ENCODE measurements at places on chromosomes 5 and 9.

DNA sequence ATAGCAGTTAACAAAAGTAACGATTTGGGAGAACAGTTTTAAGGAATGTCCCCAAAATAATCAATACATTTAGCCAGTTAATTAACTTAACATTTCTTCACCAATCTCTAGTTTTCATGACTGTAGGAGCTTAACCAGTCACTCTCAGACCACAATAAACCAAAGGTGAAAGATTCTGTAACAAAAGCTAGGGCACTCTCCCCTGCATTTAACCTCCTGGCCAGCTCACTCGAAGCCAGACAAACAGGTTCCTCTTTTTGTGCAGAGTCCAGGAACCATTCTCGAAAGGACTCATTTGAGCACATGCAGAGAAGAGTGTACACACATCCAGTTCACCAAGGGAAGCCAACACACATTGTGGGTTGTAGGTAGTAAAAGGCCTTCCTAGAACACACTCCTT, 6.5 kb downstream of the IL7R start:
- no peak for DNase-seq

DNA sequence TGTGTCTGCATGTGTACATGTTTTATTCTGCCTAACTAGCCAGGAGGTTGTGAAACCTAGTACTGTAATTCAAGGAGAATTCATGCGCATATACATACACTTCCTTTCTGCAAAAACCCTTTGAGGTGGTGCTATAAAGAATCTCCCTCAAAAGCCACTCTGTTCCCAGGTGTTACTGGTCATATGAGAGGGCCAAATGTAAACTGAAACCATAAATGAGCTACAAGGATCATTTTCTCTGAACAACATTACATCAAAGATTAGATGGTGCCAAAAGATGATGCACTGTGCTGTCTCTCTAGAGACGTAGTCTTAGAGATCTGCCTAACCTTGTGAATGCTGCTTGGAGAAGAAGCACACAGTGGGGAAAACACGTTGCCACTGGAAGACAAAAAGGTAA, 15.7 kb downstream of the NREP start:
- no peak for DNase-seq

- DNase-seq, result no peak
These were observed 218.1 kb upstream of the WWC1 start for GRCh38 chr5:168073311-168073710.

GRCh38 chr5:6350277-6351090, 27.9 kb downstream of the MED10 start:
- DNase-seq, result no peak

DNA sequence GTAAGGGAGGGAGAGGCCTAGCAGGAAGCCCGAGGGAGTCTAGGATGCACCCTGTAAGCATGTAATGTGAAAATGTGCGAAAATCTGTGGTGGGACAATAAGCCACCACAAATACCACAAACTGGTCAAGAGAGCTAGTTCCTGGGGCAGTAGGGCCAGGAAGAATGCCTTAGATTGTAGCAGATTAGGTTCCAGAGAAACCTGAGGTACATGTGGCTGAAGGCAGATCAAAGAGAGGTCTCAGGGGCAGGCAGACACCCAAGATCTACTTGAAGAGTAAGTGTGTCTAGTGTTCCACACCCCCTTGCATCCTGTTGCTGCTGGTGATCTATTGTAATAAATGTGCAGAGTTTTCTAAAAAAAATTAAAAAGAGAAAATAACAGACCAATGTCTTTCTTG, 1677.3 kb upstream of the CDH6 start:
- DNase-seq, result no peak

- DNase-seq, result no peak
These were observed 13.0 kb downstream of the SERINC5 start for GRCh38 chr5:80242849-80243248.

GRCh38 chr9:107942856-107943255, 453.3 kb upstream of the KLF4 start:
- no peak for DNase-seq

GRCh38 chr9:121741228-121741918, 89.9 kb downstream of the DAB2IP start:
- no peak for DNase-seq

DNA sequence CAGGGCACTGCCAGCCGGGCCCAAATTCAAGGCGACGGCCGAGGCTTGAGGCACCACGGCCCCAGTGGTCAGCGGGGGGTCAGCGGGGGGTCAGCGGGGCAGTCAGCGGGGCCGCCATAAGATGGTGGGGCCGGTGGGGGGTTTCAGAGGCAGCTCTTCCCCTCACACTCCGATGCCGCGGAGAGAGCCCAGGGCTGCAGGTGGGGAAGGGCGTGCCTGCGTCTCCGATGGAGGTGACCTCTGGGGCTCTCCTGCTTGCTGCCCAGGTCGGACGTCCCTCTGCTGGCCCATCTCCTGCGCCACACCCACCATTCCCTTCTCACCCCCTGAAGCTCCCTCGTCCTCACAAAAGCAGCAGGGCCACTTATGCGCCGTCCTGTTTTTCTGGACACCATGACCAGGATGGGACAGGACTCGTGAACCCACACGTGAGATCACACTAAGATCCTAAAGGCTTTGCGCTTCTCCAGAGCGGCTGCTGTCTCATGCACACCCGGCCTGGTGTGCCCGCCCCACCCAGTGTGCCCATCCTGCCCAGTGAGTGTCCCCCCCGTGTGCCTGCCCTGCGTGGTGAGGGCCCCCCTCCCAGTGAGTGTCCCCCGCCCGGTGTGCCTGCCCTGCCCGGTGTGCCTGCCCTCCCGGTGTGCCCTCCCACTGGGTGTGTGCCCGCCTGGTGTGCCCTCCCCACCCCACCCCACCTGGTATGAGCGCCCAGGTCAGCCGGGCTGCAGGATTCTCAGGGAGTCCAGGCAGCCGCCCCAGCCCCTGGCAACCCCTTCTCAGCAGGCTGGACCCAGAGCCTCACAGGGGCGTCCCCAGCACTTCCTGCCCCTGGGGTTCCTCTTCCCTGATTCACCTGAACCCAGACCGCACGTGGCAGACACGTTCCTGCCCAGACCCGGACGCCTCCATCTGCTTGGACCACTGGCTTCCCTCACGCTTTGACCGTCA, 48.7 kb upstream of the NKD2 start:
- DNase-seq, result no peak

GRCh38 chr5:102099766-102100331, 196.2 kb downstream of the SLCO4C1 start:
- DNase-seq, result no peak

GRCh38 chr5:54804521-54804920, 180.9 kb downstream of the ESM1 start:
- DNase-seq, result no peak

GRCh38 chr5:150140830-150141229, 14.8 kb downstream of the PDGFRB start:
- DNase-seq, result no peak

DNA sequence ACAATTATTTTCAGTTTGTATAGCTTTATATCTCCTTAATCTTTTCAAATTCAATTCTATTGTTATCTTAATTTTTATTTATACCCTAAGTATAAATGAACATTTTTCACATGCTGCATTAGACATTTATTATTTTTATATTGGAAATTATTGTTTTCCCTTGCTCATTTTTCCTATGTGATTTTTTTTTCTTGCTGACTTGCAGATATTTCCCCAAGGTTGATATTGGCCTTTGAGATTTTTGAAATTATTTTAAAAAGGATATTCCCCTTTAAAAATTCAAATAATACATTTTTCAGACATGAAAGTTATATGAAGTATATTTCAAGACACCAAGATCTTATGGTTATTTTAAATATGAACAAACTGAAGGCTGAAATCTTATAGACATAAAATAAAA, 234.2 kb downstream of the TRIM36 start:
- DNase-seq, result no peak
